ENCODE measurements at places on chromosomes 12 and 14.

DNA sequence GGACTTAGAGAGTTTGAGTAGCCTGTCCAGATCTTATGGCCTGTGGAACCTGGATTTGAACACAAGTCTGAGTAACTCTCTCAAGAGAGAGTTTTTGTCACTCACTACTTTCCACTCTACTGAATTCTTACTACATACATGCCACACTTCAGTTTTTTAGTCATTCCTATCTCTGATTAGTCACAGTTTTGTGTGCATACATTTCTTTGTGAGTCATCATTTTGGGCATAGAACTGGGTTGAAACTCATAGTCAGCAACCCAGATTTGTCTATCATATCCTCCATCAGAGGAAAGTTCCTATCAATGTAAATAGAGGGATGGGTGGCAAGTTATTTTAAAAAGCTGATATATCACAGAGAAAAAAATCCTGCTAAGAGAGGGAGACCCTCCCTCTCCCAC, 42.9 kb downstream of the FLRT2 start:
- DNase-seq, result no peak

DNA sequence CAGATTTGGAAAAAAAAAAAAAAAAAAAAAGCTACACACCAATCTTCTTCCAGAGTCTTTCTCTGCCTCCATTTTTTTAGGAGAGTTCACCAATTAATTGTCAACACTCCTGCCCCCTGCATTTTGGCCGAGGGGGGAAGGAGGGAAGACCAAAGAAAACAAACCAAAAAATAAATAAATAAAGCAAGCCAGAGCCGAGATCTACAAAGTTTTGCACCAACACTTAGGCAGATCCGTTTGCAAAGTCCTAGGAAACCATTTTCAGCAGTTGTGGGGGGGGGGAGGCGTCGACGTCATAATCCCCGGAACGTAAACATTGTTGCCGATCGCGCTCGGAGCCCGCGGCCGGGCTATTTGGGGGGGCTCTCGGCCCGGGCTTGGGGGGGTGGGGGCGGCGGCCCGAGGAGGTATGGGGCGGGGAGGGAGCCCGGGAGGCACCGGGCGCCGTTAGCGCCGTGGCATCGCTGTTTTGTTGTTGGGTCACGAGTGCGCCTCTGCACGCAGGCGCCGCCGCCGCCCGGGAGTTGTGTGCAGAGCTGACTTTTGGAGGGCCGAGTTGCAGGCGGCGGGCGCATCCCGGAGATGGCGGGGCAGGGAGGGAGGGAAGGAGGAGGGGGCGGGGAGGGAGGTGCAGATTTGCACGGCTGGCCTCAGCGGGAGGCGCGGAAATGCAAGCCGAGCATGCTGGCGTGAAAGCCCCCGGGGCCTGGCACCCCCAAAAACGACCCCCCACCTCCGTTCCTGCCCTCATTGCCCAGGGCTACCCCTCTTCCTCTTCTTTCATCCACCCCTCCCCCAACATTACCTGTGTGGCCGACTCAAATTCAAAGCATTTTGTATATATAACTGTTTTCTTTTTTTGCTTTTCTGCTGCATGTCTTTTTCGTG, 598 bp downstream of the KDM2B start:
- DNase-seq, result peak; percentile 69

DNA sequence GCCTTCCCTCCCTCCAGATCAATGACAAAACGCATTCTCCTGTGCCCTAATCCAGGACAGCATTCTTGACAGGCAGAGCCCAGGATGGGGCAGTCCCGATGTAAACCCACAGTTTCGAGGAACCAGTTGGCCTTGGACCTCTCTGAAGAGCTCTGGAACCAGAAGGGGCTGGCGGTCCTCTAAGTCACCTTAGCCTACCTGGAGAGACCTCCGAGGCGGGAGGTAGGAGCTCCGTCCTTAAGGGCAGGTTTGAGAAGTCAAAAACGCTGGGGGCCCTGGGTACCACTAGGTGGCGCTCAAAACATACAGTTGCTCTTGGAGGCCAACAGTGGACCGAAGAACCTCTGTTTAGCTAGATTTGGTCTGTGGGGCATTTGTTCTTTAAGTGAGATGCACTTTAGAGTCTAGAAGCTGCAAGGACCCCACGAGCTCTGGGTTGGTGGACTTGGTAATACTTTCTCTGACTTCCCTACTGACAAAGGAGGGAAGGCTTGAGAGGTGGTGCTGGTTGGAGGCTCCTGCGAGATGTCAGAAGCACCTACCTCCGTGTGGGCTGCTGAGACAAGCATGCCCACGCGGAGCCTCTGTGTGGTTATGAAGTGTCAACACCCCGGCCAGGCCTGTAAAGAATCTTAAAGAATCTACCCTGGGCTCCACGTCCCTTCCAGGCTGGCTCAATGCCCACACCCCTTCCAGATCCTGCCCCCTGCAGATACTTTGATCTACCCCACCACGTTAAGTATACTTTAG, 74.8 kb upstream of the CHST11 start:
- DNase-seq, result peak; percentile 76

DNA sequence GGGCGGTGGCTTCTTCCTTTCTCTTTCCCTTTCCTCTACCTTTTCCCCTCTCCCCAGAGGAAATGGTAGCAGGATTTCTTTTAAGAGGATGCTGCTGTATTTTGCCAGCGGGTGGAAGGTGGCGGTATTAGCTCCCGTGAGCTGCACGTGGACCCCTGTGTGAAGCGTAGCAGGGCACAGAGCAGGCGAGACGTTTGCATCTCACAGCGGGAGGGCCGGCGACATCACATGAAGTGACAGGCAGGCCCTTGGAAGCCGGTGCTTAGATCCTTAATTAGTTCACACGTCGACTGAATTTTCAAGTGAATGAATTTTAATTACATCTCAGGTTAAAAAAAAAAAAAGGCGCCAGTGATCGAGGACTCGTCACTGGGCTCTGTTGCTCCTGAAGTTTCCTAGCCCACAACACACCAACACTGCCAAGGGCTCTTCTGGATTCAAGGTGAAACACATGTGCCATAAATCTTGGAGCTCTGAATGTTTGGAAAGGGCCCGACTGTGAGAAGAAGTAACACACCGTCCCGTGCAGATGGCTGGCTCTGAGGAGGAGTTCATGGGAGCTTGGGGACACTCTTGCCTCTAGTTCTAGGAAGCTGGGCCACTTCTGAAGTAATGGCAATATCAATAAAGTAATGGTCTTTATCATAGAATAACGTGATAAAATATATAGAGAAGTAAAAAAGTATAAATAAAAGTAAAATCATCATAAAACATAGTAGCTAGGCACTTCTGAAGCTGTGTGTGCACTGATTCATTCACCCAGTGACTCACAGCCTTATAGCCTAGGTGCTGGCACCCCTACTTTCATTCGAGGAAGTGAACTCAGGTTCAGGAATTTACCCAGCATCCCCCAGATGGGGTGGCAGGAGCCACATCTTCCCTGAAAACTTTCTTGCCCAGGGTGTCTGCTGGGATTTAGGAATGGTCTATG, 75.3 kb downstream of the AACS start:
- DNase-seq, result no peak

- DNase-seq, result no peak
Observed at GRCh38 chr14:75046899-75047298, 4.4 kb downstream of the MLH3 start.

GRCh38 chr12:129028844-129029243, 175.6 kb downstream of the GLT1D1 start:
- DNase-seq, result no peak

GRCh38 chr14:103848175-103849077, 1.1 kb upstream of the PPP1R13B start:
- no peak for DNase-seq

DNA sequence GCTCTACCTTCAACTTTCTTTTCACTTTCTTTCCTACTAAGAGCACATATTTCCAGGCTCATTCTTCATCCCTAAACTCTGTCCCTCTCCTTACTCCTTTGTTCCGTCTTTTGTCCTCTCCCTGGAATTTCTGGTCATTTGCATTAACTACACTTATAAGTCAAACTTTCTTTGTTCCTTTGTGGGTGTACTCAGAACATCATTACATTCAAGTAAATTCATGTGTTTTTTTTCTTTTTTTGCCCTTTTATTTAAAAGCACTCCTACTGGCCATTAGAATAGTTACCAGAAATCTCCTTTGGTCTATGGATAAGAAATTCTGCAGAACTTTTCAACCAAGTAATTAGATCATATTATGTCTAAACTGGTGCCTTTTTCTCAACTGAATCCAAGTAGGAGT, 802.6 kb downstream of the DIO2 start:
- no peak for DNase-seq

GRCh38 chr12:115387467-115387901, 703.5 kb upstream of the TBX3 start:
- DNase-seq, result no peak

- no peak for DNase-seq
Observed at GRCh38 chr14:73191441-73191840, 45.9 kb upstream of the PAPLN start.

- DNase-seq, result no peak
Observed at GRCh38 chr12:608921-609320, 54.3 kb downstream of the NINJ2 start.

GRCh38 chr14:69044965-69045555, 66.0 kb upstream of the ACTN1 start:
- no peak for DNase-seq

- DNase-seq, result peak; percentile 70
Observed at GRCh38 chr12:111599453-111600204, 514 bp upstream of the ATXN2 start.

DNA sequence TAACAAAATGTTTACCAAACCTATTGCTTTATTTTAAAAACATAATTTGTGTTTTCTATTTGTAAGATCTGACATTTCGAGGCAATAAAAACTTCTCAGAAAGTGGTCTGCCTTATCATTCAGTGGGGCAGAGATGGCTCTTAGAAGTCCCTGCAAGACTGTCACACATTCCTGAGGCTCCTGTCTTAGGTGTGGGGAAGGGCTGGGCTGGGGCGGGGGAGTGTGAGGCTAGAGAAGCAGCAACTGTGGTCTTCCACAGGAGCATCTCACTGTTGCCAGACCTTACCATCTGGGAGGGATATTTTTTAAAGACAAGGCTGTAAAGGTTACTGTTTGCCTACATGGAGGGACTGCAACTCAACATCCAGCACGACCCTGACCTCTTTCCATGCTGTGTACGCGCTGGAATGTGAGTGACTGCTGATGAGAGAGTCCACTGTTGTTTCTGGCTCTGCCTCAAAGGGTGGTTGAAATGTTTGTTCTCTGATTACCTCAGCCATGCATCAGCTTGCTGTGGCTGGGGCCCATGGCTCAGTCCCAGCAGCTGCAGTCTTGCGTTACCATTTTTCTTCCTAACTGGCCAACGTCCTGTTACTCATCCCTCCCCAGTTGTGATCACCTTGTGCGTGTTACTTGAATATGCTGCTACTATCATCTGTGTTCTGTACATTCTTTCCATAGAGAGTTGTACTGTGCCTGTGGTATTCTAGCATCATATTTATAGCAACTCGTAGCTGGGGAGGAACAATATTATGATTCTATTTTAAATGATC, 12.4 kb downstream of the ERG28 start:
- no peak for DNase-seq

- DNase-seq, result no peak
Observed at GRCh38 chr12:124361074-124361970, 66.4 kb downstream of the RFLNA start.

DNA sequence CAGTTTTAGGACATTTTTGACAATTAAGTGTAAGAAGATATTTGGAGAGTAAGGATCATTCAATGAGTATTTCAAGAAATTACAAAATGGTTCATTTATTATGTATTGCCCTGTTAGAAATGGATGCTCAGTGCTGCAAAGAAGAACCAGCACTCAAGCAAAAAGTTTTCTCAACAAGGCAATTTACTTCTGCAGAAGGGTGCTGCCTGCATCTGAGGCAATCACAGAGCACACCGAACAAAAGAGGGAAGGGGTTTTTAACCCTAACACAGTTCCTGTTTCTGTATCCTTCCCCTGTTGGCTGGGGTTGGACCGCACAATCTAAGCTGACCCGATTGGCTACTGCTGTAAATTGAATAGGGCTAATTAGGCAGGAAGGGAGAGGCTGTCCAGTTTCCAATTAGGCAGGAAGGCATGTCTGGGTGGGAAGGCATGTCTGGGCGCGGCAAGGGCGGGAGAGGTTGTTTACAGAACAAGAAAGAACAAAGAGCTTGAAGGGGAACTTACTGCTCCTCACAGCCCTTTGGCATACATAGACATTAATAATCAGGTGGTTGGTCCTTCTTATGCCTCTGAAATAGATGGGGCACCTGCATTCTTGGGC, 41.4 kb downstream of the SPTSSA start:
- DNase-seq, result no peak

DNA sequence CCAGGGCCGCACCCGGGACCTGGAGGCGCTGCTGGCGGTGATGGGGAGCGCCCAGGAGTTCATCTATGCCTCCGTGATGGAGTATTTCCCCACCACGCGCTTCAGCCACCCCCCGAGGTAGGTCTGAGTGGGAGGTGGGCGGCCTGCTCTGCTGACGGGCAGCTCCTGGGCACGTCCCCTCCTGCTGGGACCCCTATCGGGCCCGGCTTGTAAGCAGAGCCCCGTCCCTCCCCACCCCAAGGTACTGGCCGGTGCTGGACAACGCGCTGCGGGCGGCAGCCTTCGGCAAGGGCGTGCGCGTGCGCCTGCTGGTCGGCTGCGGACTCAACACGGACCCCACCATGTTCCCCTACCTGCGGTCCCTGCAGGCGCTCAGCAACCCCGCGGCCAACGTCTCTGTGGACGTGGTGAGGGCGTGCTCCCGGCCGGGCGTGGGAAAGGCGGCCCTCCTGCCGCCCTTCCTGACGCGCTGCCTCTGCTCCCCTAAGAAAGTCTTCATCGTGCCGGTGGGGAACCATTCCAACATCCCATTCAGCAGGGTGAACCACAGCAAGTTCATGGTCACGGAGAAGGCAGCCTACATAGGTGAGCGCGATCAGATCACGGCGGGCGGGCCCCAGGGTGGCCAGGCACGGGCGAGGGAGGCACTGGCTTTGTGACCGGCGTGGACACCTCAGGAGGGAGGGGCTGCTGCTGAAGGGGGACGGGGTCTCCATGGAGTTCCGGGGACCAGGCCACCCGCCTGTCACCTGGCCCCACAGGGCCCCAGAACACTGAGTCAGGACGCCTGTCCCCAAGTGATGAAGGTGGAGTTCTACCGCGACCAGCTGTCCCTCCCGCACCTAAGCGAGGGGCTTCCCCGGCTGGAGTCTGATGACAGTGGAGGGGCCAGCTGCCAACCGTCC, 7.3 kb downstream of the PLD4 start:
- peak; percentile 37 for DNase-seq

DNA sequence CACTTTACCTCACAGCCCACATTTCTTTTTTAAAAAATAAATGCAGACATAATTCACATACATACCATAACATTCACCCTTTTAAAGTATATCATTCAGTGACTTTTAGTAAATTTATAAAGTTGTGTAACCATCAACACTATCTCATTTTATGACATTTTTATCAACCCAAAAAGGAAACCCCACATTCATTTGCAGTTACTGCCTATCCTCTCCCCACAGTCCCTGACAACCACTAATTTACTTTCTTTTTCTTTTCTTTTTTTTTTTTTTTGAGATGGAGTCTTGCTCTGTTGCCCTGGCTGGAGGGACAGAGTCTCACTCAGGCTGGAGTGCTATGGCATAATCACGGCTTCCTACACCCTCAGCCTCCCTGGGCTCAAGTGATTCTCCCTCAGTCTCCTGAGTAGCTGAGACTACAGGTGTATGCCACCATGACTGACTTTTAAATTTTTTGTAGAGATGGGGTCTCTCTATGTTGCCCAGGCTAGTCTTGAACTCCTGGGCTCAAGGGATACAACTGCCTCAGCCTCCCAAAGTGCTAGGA, 1.5 kb upstream of the EP400 start:
- no peak for DNase-seq

Measured in CD4-positive, alpha-beta T cell (primary cell).